ENCODE measurements at places on chromosomes 2 and 18.

DNA sequence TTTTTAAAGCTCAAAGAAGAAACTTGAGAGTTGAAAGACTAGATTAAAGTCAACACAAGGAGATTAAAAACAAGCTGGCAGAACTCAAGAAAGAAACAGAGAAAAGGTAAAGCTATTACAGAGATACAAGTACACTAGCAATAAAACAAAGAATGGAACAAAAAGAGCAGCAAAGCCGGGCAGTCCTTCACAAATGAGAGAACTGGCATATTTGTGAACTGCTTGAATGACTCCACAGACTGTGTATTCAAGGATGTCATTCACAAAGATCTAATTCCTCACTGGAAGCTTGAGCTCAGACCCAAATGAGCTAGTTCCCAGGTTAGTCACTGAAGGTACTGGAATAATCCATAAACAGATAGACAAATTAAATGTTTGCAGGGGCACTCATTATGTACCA, 318.0 kb downstream of the MYCN start:
- no peak for DNase-seq

- DNase-seq = no peak
These were observed 633.1 kb downstream of the ARHGAP15 start for GRCh38 chr2:143762176-143762928.

GRCh38 chr2:216987252-216987821, 127.5 kb upstream of the TNP1 start:
- DNase-seq = no peak

- DNase-seq = no peak
These were observed 479.4 kb upstream of the MYT1L start for GRCh38 chr2:2810504-2810903.

GRCh38 chr18:24009651-24010333, 4.8 kb upstream of the TTC39C start:
- no peak for DNase-seq

DNA sequence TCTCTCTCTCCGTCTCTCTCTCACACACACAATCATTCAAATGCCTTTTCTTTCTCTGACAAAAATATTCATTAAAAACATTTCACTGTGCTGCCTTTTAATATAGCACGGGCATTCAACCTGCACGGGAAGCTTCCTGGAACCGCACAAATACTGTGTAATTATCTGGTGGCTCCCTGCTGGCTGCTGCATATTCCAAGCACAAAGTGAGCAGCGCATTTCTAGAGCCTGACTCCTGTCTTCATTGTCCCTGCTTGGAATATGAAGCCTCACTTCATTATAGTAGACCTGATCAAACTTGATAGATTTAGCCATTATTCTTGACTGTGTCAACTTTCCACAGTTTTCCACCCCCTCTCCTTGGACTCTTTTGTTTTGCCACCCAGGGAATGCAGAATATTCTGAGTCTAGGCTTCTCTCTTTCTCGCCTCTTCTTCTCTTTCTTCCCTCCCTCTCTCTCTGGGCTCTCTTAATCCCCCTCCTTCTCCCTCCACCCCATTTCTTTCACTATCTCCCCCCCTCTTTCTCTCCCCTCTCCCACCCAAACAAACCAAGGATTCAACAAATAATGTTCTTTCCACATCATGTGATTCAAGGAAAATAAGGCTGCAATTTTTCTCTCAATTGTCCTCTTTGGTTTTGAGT, 672.1 kb upstream of the FANCL start:
- DNase-seq = no peak

GRCh38 chr18:73414598-73414997, 546.8 kb upstream of the NETO1 start:
- no peak for DNase-seq

DNA sequence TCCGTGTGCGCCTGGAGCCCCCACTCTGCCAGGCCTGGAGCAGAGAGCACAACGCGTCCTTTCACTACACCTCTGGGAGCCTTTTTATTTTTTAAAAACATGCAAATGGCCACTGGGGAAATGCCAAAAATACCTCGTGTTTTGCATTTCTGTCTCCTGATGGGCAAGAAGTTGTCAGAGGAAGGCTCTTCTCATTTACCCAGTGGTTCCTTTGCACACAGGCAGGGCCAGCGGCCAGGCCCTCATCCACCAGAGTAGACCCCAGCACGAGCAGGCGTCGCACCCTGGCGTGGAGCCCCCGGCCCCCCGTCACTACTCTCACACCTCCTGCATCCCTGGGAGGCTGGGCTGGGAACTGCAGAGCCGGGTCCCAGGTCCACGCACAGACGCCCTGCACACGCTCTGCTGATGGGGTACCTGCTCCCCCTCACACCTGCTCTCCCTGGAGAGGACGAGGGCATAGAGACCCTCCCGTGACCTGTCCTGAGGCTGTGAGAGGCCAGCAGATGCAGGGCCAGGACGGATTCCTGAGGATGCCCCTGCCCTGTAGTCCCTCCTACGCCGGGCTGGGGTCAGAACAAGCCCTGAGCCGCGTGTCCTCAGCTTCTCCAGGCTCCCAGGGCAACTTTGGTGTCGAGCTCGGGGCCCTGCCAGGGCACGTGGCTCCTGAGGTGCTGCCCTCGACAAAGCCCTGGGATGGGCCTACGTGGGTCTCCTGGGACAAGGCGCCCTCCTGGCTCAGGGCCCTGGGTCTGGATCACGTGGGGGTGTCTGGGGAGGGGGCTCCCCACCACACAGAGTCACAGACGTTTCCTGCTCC, 65.0 kb downstream of the NFATC1 start:
- no peak for DNase-seq

GRCh38 chr2:205662206-205662965, 19.9 kb upstream of the NRP2 start:
- DNase-seq = no peak

DNA sequence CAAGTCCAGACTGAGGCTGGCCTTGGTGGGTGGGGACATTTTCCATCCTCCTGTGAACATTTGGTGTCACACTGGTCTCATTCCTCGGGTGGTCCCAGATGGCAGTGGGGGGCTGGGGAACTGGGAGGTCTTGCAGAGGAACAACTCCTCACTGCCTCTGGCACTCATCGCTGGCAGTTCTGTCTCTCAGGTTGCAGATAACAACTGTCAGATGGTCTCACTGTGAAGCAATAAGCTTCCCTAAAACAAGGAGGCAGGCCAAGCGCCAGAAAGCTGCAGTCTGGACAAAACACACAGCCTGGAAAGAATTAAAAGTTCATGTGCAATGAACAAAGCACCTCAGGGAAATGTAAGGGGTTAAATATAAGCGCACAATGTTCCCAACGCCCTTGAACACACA, 78.1 kb downstream of the IRS1 start:
- DNase-seq = no peak

- DNase-seq = no peak
These were observed 247.8 kb upstream of the SIX2 start for GRCh38 chr2:45256867-45257641.

- DNase-seq = no peak
These were observed 61.7 kb downstream of the CTIF start for GRCh38 chr18:48600456-48601090.

DNA sequence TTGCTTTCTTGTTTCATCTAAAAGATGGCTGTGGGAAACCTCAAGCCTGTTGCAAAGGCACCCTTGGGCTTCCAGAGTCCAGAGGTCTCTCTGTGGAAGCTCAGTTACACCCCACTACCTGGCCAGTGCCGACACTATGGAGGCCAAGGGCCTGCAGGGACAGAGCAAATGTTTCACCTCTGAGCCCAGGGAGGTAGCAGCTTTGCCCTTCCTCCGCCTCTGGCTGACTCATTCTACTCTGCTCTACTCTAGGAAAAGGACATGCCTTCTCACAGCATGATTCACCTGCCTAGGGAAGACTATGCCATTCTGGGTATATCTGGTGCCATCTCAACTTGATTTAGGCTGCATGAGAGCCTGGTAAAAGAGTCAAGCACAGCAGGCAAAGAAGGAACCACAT, 12.2 kb downstream of the MYOM1 start:
- DNase-seq = no peak

DNA sequence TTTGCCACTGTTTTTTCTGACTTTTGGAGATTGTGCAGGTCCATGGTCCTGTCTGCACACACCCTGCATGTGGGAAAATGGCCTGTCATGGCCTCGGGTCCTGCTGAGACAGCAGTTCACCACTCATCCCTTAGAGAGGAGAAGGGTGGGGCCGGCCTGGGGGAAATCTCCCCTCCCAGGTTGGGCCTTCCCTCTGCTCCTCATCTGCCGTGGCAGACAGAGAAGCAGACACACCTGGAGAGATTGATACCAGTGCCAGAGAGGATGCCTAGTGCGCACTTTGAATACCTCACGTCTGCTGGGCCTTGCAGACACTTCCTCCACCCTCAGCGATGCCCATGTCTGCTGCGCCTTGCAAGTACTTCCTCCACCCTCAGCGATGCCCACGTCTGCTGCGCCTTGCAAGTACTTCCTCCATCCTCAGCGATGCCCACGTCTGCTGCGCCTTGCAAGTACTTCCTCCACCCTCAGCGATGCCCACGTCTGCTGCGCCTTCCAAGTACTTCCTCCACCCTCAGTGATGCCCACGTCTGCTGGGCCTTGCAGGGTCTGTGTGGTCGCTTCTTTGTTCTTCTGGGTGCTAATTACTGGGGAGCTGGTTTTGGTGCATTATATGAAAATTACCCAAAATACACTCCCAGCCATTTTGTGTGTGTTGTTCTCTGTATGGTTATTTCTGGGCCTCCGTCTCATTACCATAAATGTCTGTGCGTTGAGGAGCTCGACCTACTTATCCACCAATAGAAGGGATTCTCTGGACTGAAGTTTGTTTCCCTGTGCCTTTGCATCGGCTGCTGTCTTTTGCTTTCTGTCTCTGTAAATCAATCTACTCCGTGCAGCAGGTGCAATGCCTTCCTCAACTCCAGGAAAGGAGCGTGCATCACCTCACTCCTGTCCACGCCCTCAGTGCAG, 186.9 kb upstream of the PXDN start:
- DNase-seq = no peak

GRCh38 chr18:31572368-31572767, 19.3 kb upstream of the TTR start:
- no peak for DNase-seq

DNA sequence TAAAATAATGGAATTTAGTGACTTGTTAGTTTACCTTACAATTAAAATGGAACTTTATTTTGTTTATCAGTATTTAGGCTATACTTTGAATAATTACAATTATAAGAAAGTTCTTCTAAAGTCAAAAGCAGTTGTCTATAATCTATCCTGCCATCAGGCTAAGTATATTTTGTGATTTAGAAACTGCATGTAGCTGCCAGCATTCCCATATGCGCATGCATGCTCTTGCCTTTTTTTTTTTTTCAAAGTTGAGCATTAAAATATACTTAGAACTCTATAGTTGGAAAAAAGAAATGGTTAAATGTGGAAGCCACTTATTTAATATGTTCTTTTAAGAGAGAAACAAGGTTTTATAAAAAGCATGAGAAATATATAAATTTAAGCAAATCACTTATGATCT, 99.0 kb downstream of the ARHGEF33 start:
- no peak for DNase-seq

GRCh38 chr2:112625474-112626114, 20.1 kb upstream of the SLC20A1 start:
- DNase-seq = no peak

DNA sequence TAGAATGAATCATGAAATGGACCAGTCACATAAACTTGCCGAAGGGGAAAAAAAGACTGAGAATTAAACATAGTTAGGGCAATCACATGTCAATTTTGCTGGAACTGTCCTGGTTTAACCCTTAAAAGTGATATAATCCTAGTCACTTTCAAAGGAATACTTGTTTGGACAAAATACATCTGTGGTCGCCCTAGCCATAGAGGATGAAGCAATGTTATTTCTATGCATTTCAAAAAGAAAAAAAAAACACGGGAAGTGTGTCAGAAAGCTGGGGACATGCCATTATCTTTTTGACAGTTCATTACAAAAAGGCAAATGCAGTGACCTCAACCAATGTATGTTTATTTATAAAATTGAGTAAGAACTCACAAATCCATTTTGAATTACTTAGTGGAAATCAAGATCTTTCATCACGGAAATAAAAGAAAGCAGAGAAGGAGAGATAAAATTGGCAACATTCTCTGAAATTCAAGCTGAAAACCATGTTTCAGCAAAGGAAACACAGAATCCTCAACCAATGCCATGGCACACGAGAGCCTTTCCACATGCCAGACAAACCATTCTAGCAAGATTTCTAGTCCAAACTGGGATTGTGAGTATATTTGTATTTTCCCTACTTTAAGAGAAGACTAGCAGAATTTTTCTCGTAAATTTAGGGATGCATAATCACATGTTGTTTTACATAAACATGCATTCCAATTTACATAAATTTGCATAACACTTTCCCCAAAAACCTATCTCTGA, 854.3 kb upstream of the ACVR2A start:
- no peak for DNase-seq

- no peak for DNase-seq
These were observed 416.5 kb upstream of the ZEB2 start for GRCh38 chr2:144936442-144936841.

DNA sequence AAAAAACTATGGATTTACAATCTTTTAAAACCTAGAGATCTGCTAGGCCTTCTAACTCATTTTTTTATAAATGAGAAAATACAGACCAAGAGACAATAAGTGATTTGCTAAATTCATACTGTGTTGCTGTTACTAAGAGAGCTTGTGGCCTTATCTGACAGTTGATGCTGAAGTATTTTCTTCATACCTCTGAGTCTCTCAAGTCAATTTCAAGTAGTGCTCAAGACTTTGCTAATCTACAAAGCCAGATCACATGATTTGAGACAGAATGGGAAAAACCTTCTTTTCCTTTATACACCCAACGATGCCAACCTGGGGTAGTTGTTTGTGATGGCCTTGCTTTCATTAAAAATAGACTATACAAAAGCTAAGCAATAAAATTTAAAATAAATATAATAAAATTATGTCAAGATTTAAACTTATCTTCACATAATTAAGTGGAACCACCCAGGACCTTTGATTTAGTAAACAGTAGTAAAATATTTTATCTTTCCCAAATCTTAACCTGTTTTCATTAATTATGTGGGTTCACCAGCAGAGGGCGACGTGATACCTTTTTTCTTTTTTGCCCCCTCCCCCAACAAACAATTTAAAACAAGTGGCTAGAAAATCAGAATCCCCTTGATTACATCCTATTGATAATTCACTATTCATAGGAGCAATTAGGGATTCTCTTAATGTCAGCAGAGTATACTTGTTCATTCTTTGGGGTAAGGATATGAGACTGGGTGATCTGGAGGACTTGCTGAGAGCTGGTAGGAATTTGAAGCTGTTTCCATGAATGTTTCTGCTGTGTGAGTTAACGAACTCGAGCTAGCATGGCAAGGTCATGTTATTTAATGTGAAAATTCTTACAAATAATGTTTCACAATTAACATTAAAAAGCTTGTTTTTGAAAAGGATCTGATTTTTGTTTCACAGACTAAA, 49.6 kb upstream of the SLC5A7 start:
- DNase-seq = no peak

GRCh38 chr18:10453806-10454680, at the start of gene APCDD1:
Gene APCDD1 (plus strand): TSS chr18:10454635. CDS start chr18:10454982, 347 bp downstream.
- DNase-seq = no peak

All from stimulated activated CD4-positive, alpha-beta T cell treated with anti-CD3 and anti-CD28 coated beads, Interleukin-1b, Interleukin-23, amount 100 ng/mL, for 1 hour (primary cell).